ENCODE measurements at places on chromosomes 1 and 21. TPM values are rescaled to one million over a fixed set of nuclear protein-coding genes. Genes with fewer than 3 reads are reported as not detected.

DNA sequence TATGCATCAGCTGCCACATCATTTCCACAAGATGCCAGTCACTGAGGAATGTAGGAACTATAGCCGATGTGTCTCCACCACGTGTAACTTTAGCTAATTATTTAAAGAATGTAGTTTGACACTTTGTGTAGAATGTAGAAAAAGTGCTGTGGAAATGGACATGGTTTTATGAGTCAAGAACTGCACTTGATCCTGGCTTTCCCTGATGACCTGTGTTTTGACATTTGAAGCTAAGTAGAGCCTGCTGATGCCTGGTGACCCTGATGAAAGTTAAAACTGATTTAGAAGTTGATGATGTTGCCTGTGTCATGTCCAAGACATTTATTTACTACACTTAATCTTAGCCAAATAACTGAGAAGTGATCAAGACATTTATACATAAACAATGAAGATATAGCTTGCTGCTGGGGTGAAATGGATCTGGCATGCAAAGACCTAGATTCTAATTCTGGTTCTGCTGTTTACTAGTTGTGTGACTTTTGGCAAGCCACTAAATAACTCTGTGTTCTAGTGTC lies 4.4 kb upstream of the OSBPL9 start:
- H3K27ac ChIP-seq, result no peak overlapping the region
- H3K27me3 ChIP-seq, result no peaks in the 10 kb centered on the region
- H3K4me1 ChIP-seq, result peaks cover 32% of the 10 kb centered on the region
- DNase-seq, result no peak

The OLIG2 gene
- total RNA-seq, result not detected

GRCh38 chr1:58585581-58586151 lies 8.6 kb upstream of the TACSTD2 start:
- no peak overlapping the region for H3K4me3 ChIP-seq
- H3K27me3 ChIP-seq, result no peaks in the 10 kb centered on the region
- no peak for DNase-seq
- H3K4me1 ChIP-seq, result peaks cover 16% of the 10 kb centered on the region

GRCh38 chr1:201955729-201956143 lies 433 bp downstream of the TIMM17A start:
- H3K36me3 ChIP-seq, result peaks cover 29% of the 10 kb centered on the region
- no peak for DNase-seq
- peaks cover 17% of the 10 kb centered on the region for H3K4me1 ChIP-seq
- H3K27ac ChIP-seq, result peak overlapping the region; percentile 76
- peak overlapping the region; percentile 93 for H3K4me3 ChIP-seq

- H3K4me3 ChIP-seq, result no peak overlapping the region
- H3K27ac ChIP-seq, result no peak overlapping the region
- H3K27me3 ChIP-seq, result no peaks in the 10 kb centered on the region
- H3K4me1 ChIP-seq, result no peaks in the 10 kb centered on the region
These were observed 32.9 kb downstream of the HSF2BP start for GRCh38 chr21:43626390-43626789.

- H3K4me1 ChIP-seq, result peaks cover 21% of the 10 kb centered on the region
- no peak for DNase-seq
- H3K27ac ChIP-seq, result no peak overlapping the region
These were observed 233.5 kb downstream of the TRABD2B start for GRCh38 chr1:47763591-47764171.

The SUSD4 gene
- not detected for total RNA-seq

The SH2D1B gene
- total RNA-seq, result not detected

GRCh38 chr1:99811075-99811474 lies 39.1 kb upstream of the AGL start:
- DNase-seq, result no peak
- H3K27ac ChIP-seq, result no peak overlapping the region
- no peak overlapping the region for H3K4me3 ChIP-seq
- H3K4me1 ChIP-seq, result peaks cover 25% of the 10 kb centered on the region
- no peaks in the 10 kb centered on the region for H3K36me3 ChIP-seq

The HSPB7 gene
- not detected for total RNA-seq

The C1orf226 gene
- 4.7 TPM for total RNA-seq

- no peaks in the 10 kb centered on the region for H3K4me1 ChIP-seq
- no peak overlapping the region for H3K27ac ChIP-seq
- no peak for DNase-seq
- no peaks in the 10 kb centered on the region for H3K36me3 ChIP-seq
These were observed 91.6 kb downstream of the RGS7 start for GRCh38 chr1:241265428-241265827.

The GPR3 gene
- 0.88 TPM for total RNA-seq

The KCNA3 gene
- total RNA-seq, result not detected

DNA sequence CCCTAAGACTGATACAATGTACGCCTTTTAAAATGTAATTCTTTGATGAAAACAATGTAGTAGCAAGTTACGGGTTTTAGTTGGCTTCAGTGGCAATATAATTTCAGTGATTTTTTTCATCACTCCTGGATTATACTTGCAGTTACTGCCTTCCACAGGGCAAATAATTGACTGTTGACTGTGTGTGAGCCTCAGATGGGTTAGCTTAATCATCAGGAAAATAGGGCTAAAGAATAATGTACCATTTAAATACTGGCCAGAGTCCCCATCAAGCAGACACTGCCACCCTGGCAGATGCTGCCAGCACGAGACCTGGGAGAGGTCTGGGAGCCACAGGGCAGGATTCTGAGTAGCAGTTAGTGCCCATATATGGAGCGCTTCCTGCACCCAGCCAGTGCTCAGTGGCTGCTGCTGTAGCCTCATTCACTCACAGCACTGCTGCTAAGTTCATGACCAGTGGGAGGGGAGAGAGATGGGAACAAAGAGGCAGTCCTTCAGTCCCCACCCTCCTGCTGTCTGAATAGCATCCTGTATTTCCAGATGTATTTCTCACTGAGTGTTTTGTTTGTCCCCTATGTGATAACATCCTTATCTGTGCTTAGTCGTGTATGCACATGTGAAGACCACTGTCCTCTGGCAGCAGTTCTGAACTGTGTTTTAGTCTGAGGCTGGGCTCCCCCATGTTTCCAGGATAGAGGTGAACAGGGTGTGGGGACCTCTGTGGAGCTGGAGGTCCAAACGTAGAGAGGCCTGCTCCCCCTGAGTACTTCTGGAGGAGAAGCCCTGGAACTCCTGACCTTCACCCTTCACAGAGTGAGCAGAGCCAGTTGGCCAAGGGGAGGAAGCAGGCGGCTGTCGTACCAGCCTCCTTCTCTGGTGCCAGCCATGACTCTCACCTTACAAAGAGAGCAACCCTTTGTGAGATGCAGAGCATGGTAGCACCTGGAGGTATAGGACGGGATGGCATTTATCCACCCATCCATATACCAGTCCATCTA lies 80.4 kb downstream of the ADARB1 start:
- no peak overlapping the region for H3K27ac ChIP-seq
- no peaks in the 10 kb centered on the region for H3K27me3 ChIP-seq
- H3K36me3 ChIP-seq, result peaks cover 2% of the 10 kb centered on the region
- H3K4me1 ChIP-seq, result no peaks in the 10 kb centered on the region
- no peak overlapping the region for H3K4me3 ChIP-seq

DNA sequence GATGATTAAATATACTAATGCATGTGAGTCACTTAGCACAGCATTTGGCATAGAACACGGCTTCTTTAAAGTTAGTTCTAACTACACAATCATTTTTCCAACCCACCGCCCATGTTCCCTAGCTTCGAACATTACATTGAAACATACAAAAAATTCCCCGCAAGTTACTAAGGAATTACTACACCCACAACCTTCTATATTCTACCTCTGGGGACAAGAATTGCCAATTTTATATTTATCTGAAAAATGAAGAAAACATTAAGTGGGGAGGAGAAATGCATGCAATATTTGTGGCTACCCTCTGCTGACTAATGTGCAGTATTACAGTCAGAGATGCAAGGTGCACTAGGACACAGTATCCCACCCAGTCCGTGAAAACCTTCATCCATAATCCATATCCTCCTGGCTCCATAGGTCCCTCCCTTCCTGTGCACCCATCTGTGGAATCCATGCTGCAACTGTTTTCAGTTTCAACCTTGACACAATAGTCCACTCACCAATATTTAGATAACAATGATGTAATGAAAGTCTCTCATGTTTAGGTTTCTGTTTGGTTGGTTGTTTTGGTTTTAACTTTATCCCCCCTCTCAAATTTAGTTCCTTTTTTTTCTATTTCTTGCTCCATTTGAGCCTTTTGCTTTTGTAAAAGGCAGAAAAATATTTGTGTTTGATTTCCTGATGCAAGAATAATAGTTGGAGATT lies 31.6 kb downstream of the RGS5 start:
- no peaks in the 10 kb centered on the region for H3K27me3 ChIP-seq
- H3K27ac ChIP-seq, result no peak overlapping the region
- no peaks in the 10 kb centered on the region for H3K36me3 ChIP-seq
- no peak for DNase-seq
- H3K4me3 ChIP-seq, result no peak overlapping the region

GRCh38 chr1:57889676-57890320 lies 465.9 kb upstream of the DAB1 start:
- no peak overlapping the region for H3K27ac ChIP-seq
- no peaks in the 10 kb centered on the region for H3K4me1 ChIP-seq
- H3K4me3 ChIP-seq, result no peak overlapping the region
- no peaks in the 10 kb centered on the region for H3K27me3 ChIP-seq
- no peak for DNase-seq

The ADPRS gene
- total RNA-seq, result 31.7 TPM

GRCh38 chr1:244400974-244401373 lies 50.7 kb downstream of the ADSS2 start:
- no peaks in the 10 kb centered on the region for H3K36me3 ChIP-seq
- no peaks in the 10 kb centered on the region for H3K4me1 ChIP-seq
- H3K4me3 ChIP-seq, result no peak overlapping the region
- DNase-seq, result no peak
- no peak overlapping the region for H3K27ac ChIP-seq
- H3K27me3 ChIP-seq, result no peaks in the 10 kb centered on the region

The TLR5 gene
- total RNA-seq, result not detected

DNA sequence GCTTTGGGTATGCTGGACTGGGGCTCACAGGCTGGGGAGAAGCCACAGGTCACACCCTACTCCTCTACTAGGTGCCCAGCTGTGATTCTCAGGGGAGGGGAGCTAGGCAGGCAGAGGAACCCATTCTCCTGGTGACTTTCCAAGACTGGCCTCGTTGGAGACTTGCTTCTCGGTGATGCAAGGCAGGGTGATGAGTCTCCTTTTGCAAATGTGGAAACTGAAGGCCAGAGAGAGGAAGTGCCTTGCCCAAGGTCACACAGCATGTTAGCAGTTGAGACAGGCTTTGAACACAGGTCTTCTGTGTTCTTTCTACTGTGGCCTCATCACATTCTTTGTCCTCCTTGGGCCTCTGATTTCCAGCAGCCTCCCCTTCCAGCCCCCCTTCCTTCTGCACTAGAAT lies 20.5 kb upstream of the C1QA start:
- no peaks in the 10 kb centered on the region for H3K36me3 ChIP-seq
- DNase-seq, result no peak
- H3K27ac ChIP-seq, result no peak overlapping the region
- H3K27me3 ChIP-seq, result peaks cover 40% of the 10 kb centered on the region
- no peak overlapping the region for H3K4me3 ChIP-seq

The FAM163A gene
- total RNA-seq, result not detected

GRCh38 chr1:52683367-52683940 lies 14.7 kb downstream of the COA7 start:
- no peak overlapping the region for H3K4me3 ChIP-seq
- DNase-seq, result no peak
- peaks cover 9% of the 10 kb centered on the region for H3K36me3 ChIP-seq

DNA sequence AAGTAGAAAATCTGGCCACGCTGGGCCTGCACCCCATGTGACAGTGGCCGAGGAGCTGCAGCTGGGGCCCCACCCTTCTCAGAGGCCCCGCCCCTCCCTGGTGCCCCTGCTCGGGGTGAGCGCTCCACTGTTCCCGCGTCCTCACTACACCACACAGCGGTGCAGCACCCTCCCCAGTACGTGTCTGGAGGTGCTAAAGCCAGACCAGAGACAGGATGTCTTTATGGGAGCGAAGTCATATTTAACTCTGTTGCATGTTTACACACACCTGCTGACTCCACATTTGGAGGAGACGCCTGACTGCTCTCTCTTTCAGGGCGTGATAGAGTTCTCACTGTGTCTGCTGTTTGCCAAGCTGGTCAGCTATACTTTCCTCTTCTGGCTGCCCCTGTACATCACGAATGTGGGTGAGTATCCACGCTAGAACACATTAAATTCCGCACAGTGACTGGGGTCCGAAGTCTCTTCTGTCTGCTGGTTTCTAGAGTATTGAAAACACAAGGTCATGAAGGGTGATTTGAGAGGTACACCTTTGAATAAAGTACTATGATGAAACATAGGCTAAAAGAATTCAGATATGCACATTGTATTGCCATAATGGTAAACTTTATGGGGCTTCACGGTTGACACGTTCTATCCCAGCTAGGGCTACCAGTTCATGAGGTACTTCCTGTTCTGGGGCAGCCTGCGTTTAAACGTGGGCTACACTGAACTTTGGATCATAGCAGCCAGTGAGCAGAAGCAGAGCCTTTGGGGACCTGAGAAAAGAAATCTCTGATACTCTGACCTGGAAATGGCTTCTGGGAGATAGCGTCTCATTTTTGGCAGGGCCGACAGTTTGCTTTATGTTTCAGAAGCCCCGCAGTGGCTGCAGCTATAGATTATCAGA lies 48.4 kb downstream of the SLC37A1 start:
- peak; percentile 36 for DNase-seq
- H3K27ac ChIP-seq, result no peak overlapping the region
- H3K27me3 ChIP-seq, result 0 out of 3 replicates have a peak, but pooled peaks cover 2% of the 10 kb centered on the region
- peaks cover 45% of the 10 kb centered on the region for H3K4me1 ChIP-seq
- H3K4me3 ChIP-seq, result peak overlapping the region; percentile 49

DNA sequence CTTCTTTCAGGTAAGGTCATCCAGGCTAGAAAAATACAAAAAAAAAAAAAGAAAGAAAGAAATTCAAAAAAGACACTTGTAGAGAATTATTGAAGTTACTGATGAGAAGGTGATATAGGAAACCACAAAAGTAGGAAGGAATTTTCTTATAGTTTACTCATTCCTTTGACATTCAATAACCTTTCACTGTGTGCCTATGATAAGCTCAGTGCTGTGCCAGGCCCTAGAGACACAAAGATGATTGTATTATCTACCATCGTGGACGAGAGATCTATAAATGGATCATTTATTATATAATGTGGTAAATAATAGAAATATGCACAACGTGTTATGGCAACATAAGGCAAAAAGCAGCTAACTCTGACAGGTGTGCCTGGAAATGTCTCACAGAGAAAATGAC lies 109.6 kb upstream of the NGF start:
- no peaks in the 10 kb centered on the region for H3K27me3 ChIP-seq
- no peaks in the 10 kb centered on the region for H3K4me1 ChIP-seq
- DNase-seq, result no peak
- H3K36me3 ChIP-seq, result no peaks in the 10 kb centered on the region
- no peak overlapping the region for H3K4me3 ChIP-seq

- H3K36me3 ChIP-seq, result no peaks in the 10 kb centered on the region
- H3K27me3 ChIP-seq, result no peaks in the 10 kb centered on the region
These were observed 34.6 kb upstream of the LHX8 start for GRCh38 chr1:75099581-75099980.
